ENCODE measurements at places on chromosomes 5 and 9. TPM values are rescaled to one million over a fixed set of nuclear protein-coding genes. Genes with fewer than 3 reads are reported as not detected.

WDR5 gene
- total RNA-seq = 17.0 TPM

GFRA3 gene
- total RNA-seq = 0.35 TPM

GABRA1 gene
- total RNA-seq = not detected

PCDHA1 gene
- total RNA-seq = not detected

SPAG8 gene
- total RNA-seq = 3.9 TPM

ARHGEF37 gene
- 18.2 TPM for total RNA-seq

LOX gene
- 1.8 TPM for total RNA-seq

GRCh38 chr5:74643111-74643562 is 2.6 kb upstream of the ENC1 start:
- peak; percentile 48 for DNase-seq

DNA sequence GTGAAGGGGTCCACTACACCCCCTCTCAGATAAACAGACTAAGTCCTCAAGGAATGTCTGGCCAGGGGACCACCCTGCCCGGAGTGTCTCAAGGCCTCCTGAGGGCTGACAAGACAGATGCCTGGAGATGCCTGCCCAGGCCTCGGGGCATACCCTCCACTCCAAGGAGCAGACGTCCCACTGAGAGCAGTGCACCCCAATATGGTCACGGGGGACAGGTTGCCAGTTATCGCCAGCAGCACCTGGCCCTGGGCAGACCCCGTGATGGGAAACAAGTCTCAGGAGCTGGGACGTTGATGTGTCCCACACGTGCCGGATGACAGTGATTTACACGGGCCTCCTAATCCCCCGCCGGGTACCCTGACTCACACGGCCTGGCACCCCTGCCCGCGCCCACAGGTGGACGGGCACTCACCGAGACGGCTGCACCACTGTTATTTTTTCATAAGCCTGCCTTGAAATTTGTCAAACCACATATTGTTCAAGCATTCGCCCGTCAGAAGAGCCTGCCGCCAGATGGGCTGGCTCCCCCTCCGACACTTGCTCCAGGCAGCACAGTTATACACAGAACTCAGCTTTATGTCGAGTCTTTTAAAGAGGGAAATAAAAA is 43.9 kb downstream of the BARX1 start:
- DNase-seq = no peak

DNA sequence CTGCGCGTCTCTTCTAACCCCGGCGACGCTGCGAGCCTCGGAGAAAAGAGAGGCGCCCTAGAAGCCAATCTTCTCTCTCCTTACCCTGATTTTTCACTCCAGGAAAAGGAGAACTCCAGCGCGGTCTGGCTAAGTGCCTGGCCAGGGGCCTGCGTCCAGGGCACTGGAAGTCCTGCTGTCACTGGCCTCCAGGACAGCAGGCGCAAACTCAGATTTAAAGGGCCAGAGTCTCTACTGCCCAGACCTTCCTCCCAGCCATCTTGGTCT is 553 bp upstream of the FOXB2 start:
- no peak for DNase-seq

- DNase-seq = no peak
These were observed 219.8 kb downstream of the ACTL7B start for GRCh38 chr9:108636013-108636412.

DNA sequence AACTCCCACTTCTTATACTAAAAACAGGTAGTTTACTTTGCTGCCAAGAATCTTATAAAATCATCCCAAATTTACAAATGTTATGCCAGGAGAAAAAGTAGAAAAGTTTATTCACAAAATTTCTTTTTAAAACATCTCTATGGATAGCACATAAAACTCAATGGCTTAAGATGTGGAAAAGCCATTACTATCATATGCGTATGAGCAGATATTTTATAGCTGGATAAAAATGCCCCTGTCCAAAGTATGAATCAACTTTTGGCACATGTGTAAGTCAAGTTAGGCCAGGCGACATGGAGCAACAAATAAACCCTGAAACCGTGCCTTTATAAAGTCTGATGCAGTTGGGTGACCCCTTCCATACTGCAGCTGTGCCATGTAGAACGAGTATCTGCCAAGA is 38.6 kb upstream of the FBP1 start:
- no peak for DNase-seq

- no peak for DNase-seq
These were observed 178.2 kb upstream of the NR3C1 start for GRCh38 chr5:143581649-143582048.

DNA sequence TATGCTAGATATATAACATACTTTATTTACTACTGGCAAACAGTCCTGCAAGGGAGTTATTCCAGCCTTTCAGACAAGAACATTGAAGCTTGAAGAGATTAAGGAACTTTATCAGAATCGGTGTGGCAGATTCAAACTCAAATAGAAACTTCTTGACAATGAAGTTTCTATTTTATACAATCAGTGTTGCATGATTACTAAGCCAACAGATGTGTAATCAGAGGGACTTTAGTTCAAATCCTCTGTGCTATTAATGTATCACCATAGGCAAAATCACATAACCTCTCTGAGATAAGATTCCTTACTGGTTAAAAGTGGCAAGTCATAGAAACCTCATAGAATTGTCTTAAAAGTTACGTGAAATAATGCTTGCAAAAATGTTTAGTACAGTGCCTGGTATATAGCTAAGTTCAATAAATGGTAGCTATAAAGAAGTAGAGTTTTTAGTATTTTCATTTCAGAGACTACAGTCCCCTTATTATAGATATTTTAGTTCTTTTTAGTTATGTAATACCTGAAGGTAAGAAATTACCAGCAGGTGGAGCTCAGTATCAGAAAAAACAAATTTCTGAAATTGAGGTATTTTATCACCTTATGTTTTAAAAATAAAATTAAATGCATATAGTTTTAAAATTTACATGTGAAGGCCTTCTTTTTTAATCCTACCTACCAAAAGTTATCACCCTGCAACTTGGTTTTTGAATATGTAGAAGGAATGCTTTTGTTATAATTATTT is 172.1 kb downstream of the FER start:
- DNase-seq = no peak

- no peak for DNase-seq
These were observed 91.3 kb upstream of the KIF2A start for GRCh38 chr5:62214701-62215100.

DNA sequence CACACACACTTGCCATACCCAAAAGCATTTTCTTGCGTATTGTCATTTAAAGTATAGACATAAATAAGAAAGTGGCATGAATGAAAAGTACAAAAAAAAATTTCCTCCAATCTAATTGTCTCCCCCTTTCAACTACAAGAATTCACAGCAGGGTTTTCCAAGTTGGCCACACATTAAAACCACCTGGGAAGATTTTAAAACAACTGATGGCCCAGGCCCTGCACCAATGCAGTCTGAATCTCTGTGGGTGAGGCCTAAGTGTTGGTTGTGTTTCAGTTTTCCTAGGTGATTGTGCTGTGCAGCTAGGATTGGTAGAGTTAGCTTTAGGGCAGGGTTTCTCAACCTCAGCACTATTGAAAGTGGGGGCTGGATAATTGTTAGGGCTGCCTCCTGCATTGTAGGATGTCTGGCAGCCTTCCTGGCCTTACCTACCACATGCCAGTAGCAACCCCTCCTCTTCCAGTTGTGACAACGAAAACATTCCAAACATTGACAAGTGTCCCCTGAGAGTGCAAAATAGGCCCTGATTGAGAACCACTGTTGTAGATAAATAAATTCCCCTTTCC is 337.1 kb downstream of the KIAA0825 start:
- no peak for DNase-seq

DNA sequence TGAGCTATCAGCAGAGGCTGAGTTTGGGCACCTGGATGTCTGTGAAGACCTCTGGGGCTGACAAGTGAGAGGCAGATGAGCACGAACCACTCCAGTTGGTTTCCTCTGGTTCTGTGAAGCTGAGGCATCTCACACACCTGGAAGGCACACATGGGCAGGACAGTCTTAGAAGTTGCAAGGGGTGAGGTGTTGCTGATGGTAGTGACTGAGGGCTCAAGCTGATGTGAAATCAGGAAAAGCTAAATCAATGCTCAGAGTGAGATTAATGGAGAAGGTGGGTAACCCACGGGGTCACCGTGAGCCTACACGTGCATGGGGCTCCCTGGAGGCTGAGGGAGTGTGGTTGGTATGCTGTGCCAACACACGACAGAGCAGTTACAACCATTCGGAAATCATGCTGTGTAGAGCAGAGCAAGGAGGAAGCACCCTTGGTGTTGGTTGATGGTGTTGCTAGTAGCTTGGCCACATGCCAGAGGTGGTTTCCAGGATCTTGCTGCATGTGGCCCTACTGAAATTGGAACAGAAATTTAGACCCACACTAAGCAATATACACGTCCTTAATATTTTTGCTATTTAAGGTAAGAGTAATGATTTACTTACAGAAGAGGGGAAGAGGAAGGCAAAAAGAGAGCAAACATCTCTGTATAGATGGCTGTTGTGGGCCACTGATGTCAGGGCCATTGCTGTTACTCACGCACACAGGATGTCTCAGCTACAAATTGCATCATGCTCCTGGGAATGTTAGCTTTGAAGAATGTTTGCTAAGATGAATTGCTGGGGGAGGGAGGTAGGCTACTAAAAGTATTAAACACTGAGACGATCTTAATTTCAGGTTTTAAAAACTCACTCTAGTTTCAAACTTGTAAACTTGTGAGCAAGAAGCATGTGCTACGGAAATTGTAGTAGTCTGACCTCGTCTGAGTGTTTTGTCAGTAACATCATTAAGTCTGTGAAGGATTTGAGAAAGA is 170.5 kb downstream of the ARHGEF28 start:
- DNase-seq = no peak

DNA sequence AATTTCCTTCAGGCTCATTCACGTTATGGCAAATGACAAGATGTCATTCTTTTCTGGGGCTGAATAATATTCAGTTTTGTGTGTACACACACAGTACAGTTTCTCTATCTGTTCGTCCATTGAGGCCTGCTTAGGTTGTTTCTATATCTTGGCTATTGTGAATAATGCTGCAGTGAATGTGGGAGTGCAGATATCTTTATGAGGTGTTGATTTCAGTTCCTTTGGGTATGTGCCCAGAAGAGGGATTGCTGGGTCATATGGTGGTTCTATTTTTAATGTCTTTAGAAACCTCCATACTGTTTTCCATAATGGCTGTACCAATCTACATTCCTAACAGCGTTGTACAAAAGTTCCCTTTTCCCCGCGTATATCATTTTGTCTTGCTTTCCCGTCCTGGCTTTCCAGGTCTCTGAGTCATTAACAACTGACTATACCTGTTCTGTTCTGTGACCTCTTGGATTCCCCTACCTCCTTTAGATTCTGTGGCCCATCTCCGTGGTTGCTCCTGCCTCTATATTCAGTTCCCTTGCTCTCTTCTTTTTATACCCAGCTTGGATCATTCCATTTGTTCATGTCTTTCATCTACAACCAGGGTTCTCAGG is 6.8 kb downstream of the SNX30 start:
- no peak for DNase-seq

GRCh38 chr5:82584631-82585030 is 306.5 kb upstream of the RPS23 start:
- no peak for DNase-seq

- peak; percentile 36 for DNase-seq
These were observed 560.7 kb downstream of the HTR1A start for GRCh38 chr5:63401436-63402046.
